ENCODE measurements at places on chromosomes 6 and 20. TPM values are rescaled to one million over a fixed set of nuclear protein-coding genes. Genes with fewer than 3 reads are reported as not detected.

Gene ADGRG6
- total RNA-seq: 71.5 TPM

Gene LY6G6C
- not detected for total RNA-seq

Gene MAN1A1
- total RNA-seq: 141 TPM

Gene SLC17A1
- total RNA-seq: not detected

Gene UBD
- 0.22 TPM for total RNA-seq

Gene PNRC1
- 121 TPM for total RNA-seq

Gene MROH8
- total RNA-seq: 6.4 TPM

Gene KHDC1L
- total RNA-seq: 0.26 TPM

Gene SRMS
- not detected for total RNA-seq

Gene SLC22A23
- 8.8 TPM for total RNA-seq

Gene POU5F1
- total RNA-seq: 0.97 TPM

Gene DEF6
- 0.86 TPM for total RNA-seq

Gene NHSL1
- 7.0 TPM for total RNA-seq

All from articular chondrocyte of knee joint (primary cell).